ENCODE measurements at places on chromosomes 6 and 20.

DNA sequence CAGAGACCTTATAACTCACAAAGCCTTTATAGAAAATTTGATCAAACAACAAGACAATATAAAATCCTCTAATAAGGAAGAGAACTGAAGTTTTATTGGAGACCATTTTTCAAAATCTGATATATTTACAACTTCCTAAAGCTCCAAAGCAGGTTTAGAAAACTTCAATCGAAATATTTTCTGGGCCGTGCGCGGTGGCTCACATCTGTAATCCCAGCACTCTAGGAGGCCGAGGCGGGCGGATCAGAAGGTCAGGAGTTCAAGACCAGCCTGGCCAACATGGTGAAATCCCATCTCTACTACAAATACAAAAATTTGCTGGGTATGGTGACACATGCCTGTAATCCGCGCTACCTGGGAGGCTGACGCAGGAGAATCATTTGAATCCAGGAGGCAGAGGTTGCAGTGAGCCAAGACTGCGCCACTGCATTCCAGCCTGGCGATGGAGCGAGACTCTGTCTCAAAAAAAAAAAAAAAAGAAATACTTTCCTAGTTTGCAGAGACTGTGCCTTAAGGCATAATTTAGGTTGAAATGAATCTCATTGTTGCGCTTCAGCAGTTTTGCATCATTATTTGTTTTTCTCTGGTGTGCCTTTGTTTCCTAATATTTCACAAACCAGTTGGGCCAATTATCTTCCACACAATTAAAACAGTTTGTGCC, 60.6 kb upstream of the ASIP start:
- DNase-seq: no peak

DNA sequence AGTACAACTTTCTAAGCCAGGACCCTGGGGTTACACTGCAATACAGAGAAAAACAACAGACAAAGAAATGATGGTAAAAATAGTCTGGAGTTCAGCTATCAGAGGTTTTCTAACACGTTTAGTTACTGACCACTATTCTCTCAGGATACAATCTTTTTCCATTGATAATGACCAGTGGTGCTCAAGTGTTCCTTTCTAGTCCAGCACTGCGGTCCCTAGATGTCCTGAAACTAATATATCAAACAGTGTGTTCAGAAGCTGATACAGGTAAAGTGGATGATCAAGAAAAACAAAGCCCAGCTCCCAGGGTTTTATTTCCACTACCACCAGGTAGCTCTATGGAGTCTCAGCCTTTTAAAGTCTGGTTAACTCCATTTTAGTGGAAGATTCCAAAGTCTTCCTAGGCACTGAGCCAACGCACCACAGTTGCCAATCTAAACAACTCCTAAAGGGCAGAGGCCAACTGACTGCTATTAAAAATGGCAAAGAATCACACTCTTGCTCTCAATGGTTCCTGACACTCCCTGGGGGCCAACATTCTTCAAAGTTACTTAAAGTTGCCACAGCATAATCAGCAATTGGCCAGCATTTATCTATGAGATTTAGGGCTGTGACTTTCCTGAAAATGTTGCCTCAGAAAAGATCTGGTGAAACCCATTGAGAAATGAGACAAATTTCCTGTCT, 38.2 kb downstream of the DZANK1 start:
- DNase-seq: no peak

- peak; percentile 8 for DNase-seq
Observed at GRCh38 chr6:20833881-20834515, 299.7 kb downstream of the CDKAL1 start.

DNA sequence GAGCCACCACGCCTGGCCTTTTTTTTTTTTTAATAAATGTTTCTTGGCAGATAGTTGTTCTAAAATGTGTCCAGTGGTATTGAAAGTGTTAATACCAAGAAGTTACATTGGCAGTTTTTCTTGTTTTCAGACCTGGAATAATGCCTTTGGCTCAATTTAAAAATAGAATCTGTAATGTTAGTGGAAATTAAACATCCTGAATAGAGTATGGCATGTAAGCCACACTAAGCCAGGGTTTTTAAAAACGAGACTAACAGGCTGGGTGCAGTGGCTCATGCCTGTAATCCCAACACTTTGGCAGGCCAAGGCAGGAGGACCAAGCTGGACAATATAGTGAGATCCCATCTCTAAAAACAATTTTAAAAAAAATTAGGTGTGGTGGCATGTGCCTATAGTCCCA, 25.3 kb downstream of the MCM8 start:
- DNase-seq: no peak

GRCh38 chr6:139029470-139030227, 1.1 kb downstream of the ABRACL start:
- DNase-seq: peak; percentile 24

DNA sequence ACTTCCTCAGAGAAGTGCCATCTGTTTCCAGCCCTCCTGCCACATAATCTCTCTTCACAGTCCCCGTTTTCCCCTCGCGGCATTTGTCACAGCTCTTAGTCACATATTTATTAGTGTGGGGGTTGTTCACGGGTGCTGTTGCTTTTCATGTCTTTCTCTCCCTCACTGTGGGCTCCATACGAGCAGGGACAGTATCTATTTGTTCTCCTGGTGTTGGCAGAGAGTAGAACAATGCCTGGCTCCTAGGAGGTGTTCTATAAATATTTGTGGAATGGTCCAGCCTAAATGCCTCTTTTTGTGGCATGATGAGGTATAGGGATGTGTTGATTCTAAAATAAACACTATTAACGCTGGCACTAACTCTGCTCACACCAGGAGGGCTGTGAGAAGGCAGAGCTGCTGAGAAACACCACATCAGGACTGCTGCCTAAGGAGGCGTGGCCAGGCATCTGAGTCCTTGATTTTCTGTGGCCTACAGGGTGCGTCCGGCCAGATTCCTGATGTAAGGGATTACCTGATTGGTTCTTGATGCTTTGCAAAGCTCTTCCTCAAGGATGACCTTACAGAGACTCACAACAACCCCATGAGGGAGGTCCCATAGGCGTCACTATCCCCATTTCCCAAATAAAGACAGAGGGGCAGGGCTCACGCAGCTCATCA, 219.8 kb upstream of the ARID1B start:
- peak; percentile 81 for DNase-seq

- DNase-seq: peak; percentile 43
Observed at GRCh38 chr6:69866351-69866769, at the start of gene COL19A1. COL19A1 (plus strand) TSS chr6:69866556; CDS start chr6:69879568, 13,012 bp downstream.

DNA sequence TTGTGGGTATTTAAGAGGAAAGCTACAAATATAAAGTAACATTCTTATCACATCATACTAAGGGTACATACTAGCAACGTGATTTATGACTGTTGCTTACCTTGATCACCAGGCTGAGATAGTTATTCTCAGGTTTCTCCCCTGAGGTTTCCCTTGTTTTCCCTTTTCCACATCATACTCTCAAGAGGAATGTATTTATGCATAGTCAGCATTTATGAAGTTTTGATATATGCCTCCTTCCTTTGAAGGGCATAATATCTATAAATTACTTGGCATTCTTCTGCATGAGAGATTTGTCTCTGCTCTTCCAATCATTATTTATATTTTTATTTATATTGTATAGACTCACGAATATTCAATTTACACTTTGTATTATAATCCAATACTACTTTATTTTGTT, 726.7 kb upstream of the ADGRB3 start:
- no peak for DNase-seq

GRCh38 chr6:158610319-158610968, 34.1 kb downstream of the DYNLT1 start:
- no peak for DNase-seq

- DNase-seq: no peak
Observed at GRCh38 chr20:2839732-2840137, 720 bp downstream of the PCED1A start.

DNA sequence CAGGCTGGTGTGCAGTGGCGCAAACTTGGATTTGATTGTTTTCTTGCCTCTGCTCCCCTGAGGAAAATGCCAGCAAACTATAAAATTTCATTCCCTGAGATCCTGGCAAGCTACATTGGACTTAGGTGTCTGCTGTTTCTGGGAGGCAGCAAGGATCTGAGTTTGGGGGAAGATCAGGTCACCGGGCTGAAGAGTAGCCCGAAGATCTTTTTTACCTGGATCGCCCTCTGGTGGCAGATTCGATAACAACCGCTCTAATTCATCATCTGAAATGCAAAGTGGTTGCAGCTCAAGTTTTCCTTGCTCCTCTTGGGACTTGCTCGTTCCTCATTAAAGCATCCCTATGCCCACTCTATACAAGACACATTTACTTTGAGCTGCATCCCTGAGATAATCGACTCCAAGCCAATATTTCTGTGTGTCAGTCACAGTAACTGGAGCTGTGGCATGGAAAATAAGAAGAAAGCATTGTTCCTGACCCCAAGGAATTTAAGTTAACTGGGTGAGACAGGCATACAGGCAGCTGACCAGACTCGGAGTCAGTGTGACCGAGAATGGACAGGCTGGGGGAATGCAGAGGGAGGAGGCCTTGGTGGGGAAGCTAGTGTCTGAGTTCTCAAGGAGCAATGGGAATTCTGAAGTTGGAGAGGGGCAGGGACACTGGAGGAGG, 131.8 kb upstream of the PROKR2 start:
- peak; percentile 44 for DNase-seq

DNA sequence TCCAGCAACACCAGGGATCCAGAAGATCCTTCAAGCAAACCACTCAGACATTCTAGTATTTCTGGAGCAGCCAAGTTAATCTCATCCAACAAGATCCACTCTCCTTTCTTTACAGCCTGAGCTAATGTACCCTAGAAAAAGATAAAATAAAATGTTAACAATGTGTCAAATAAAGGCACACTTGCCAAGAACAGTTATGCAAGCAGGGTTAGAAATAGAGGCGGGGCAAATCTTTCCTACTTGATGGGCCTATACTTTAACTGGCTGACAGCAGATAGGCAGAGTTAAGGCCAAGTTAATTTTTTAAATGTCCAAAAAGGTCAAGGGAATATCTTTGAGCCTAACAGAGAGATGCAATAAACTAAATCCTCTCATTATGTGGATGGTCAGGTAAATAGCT, 60.8 kb downstream of the MDN1 start:
- DNase-seq: no peak

DNA sequence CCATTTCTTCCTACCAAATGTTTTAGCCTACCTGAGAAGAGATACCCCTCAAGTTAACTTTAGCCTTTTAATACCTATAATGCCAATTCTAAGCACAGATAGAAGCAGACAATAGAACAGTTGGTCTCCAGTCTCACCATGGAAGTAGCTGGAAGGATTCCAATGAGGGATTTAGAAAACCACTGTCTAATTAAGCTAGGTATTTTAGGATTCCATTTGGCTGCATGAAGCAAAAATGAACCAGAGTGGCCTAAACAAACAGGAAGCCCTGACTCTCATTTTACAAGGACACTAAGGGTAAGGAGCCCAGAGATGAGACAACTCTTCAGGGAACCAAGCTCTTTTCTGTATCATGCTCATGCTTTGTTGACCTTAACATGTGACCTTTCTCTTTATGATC, 199.2 kb downstream of the ALDH8A1 start:
- DNase-seq: no peak

GRCh38 chr6:14889611-14890593, 356.0 kb upstream of the JARID2 start:
- no peak for DNase-seq

DNA sequence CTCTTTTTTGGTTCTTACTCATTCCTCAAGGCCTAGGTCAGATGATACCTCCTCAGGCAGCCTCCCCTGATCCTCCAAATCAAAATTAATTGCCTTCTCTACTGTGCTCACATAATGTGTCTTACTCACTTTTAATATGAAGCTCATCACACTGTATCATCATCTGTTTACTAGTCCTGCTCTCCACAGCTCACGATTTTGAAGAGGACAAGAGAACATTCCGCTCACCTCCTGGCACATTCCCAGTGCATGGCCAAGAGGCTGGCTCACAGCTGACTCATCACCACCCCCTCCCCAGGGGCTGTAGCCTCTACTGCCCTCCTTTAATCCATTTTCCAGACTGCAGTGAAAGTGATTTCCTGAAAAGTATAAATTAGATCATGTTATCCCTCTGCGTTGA, 133.1 kb downstream of the ALDH8A1 start:
- no peak for DNase-seq

DNA sequence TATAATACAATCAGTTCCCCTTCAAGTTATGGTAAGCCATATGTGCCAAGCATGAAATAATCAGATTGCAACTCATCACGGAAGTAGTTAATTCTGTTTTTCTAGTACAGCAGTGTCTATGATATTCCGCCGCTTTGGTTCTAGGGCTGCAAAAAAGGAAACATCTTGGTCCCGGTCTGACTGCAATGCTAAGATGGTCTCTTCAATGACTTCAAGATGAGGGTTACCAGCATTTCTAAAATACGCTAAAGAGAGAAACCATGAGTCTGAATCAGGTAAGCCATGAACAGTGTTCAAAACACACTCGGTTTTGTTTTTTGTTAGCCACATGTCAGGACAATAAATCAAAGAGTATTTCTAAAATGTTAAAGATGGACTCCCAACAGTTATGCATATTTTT, 3.2 kb upstream of the ANKRD60 start:
- DNase-seq: no peak

- no peak for DNase-seq
Observed at GRCh38 chr6:1665214-1665613, 55.5 kb downstream of the FOXC1 start.

- peak; percentile 55 for DNase-seq
Observed at GRCh38 chr20:46970937-46971630, 76.4 kb downstream of the EYA2 start.

GRCh38 chr6:126600258-126600916, 260.5 kb downstream of the CENPW start:
- DNase-seq: no peak

DNA sequence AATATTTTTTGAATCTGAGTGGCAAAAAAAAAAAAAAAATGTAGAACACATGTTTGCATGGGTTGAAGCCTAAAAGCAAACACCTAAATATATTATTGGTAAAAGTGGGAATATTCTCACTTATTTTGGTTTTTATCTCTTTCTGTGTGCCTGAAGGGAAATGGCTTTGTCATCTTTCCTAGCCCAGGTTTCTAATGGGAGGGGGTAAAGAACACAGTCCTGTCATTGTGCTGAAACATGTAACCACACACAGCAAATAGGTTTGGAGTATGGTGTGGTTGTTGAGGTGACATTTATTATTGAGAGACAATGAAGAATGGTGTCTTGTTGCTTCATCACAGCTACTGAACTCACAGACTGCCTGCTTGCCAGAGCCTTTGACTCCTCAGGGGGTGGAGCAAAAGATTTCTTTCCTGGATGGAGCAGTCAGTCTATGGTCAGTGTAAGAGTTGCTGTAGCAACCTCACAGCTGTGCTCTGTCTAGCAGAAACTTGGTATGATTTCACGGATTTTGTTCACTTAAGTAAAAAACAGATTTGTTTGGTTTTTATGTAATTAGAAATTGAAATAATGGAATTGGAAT, 70.2 kb downstream of the CEP57L1 start:
- peak; percentile 5 for DNase-seq

All from Ammon's horn (tissue), 1 donor.